ENCODE measurements at places on chromosomes 12 and 14.

- no peak for DNase-seq
Observed at GRCh38 chr14:80005561-80005960, 205.7 kb downstream of the DIO2 start.

DNA sequence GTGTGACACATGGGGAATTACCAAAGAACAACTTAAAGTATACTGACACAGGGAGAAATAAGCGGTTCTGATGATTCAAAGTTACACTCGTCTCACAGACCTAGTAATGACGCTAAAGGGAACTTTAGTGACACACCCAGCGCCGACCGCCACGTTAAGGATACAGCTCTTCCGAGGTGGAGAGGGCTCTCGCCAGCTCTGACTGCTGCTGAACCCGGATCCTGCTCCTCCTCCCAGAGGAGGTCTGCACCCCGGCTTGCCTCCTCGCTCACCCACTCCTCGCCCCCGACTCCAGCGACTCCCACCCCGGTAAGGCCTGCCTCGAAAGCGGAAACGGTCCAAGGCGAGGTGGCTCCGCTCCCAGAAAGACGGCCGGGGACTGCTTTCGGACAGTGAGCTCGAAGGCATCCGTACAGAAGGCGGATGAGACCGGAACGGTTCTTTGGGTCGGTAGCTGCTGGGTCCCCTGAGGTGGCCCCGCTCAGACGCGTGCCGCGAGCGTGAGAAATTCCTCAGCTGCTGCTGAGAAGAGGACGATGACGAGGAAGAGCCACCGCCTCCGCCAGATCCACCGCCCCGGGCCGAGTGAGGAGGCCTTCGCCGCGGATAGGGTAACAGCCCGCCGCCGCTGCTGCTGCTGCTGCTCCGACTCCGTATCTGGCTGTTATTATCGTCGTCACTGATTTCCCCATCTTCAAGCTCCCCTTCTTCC is 643 bp downstream of the ZFC3H1 start:
- DNase-seq, result peak; percentile 85

DNA sequence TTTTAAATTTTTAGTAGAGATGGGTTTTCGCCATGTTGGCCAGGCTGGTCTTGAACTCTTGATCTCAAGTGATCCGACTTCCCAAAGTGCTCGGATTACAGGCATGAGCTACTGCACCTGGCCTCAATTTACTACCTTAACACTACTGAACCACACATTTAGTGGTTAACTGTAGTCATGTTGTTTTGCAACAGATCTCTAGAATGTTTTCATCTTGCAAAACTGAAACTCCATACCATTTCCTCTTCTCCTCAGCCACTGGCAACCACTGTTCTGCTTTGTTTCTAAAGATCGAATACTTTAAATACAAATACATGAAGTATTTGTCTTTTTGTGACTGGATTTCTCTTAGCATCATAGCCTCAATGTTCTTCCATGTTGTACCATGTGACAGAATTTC is 15.4 kb upstream of the SMCO2 start:
- no peak for DNase-seq

GRCh38 chr14:52043690-52044089 is 25.2 kb downstream of the NID2 start:
- DNase-seq, result peak; percentile 71

DNA sequence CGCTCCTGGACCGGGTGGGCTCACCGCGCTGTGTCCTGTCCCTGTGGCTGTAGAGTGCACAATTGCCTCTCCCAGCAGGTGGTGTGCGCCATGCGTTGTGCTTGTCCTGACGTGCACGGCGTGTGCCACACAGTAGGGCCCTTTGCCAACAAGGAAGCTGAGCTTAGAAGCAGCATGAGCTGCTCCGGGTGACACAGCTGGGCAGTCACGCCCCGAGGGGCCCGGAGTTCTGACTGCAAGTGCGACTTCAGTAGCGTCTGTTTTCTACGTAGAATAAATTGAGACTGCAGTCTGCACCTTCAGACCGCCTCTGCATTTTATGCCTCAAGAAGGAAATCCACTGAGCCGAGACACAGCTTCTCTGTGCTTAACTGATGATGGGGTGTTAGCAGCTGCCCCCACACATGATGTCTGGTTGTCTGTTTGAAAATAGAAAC is 81.6 kb downstream of the ADGRD1 start:
- no peak for DNase-seq

- DNase-seq, result no peak
Observed at GRCh38 chr14:93059917-93060545, 55.7 kb downstream of the ITPK1 start.

- no peak for DNase-seq
Observed at GRCh38 chr12:25005376-25005775, 56.5 kb upstream of the BCAT1 start.

DNA sequence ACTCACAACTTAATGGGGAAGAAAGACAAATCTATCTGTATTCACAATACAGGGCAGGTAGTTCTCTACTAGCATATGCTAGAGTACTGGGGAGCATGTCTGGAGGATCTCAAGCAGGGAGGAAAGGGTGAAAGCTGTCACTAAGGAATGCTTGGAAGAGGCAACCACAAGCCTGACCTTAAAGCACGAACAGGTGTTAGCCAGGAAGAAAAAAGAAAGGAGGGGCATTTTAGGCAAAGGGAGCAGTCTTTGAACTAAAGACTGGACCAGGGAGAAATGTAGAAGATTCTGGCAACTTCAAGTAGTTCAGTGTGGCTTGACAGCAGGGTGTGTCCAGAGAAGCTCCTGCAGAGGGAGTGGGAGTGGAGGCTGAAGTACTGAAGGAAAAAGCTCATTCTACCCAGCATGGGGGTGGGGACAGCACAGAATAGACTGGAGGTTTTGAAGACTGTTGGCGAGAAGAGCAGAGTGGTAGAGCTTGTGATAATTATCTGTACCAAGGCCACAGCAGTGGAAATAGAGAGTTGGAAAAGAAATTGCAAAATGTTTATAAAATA is 50.9 kb downstream of the AP5M1 start:
- DNase-seq, result no peak

- no peak for DNase-seq
Observed at GRCh38 chr12:10341892-10342509, 34.3 kb downstream of the KLRD1 start.

GRCh38 chr12:131511803-131512561 is 198.9 kb upstream of the SFSWAP start:
- no peak for DNase-seq

DNA sequence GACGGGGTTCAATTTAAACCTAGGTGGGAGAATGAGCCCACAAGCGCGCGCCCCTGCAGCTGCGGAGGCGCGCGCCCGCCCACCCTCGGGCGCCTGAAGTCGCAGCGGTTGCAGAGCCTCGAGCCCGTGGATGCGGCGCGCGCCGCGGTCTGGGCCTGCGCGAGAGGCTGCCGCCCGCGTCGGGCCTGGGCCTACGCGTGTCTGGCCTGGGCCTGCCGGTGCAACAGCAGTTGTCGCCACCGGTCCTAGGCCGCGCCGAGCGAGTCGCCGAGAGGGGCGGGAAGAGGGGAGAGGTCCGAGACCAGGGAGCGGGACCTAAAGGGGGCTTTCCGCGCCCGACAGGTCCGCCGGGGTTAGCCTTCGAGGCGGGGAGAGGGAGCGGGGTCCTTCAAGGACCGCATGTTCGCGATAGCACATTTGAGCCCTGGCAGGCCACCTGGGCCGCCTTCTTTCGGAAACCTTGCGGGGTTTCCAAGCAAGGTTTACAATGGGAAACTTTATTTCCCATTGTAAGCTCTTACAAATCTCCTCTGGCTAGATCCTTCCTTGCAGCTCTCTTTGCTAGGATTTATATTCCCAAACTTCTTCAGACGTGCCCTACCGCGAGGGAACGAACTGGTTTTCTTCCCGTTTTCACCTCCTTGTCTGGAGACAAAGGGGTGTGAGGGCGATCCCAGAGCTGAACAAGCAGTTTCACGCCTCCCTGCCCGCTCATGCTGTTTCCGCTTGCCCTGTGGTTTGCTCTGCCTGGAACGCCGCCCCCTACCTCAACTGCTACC is 6.8 kb downstream of the SIX6 start:
- peak; percentile 74 for DNase-seq

DNA sequence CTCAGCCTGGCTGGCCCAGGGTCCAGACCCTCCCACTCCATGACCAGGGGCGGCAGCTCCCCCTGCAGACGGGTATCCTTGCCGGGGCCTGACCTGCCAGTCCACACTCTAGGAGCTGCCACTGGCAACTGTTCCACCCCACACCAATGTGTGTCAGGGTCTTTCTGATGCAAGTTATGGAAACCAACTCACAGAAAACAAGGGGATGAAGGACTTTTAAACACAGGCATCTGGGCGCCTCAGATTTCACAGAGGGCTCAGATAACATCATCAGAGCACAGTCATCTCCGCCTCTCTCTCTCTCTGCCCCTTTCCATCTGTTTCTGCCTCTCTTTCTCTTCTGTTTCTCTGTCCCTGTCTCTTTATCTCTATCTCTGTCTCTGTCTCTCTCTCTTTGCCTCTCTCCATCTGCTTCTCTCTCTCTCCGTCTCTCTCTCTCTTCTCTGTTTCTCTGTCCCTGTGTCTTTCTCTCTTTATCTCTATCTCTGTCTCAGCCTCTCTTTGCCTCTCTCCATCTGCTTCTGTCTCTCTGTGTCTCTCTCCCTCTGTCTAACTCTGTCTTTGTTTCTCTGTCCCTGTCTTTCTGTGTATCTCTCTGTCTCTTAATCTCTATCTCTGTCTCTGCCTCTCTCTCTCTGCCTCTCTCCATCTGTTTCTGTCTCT is 67.4 kb upstream of the FBRSL1 start:
- no peak for DNase-seq

GRCh38 chr14:25009891-25010290 is 40.1 kb downstream of the STXBP6 start:
- DNase-seq, result peak; percentile 46

GRCh38 chr12:92062539-92063493 is 82.8 kb downstream of the BTG1 start:
- no peak for DNase-seq

- DNase-seq, result no peak
Observed at GRCh38 chr14:95885278-95885677, 8.6 kb downstream of the TUNAR start.

DNA sequence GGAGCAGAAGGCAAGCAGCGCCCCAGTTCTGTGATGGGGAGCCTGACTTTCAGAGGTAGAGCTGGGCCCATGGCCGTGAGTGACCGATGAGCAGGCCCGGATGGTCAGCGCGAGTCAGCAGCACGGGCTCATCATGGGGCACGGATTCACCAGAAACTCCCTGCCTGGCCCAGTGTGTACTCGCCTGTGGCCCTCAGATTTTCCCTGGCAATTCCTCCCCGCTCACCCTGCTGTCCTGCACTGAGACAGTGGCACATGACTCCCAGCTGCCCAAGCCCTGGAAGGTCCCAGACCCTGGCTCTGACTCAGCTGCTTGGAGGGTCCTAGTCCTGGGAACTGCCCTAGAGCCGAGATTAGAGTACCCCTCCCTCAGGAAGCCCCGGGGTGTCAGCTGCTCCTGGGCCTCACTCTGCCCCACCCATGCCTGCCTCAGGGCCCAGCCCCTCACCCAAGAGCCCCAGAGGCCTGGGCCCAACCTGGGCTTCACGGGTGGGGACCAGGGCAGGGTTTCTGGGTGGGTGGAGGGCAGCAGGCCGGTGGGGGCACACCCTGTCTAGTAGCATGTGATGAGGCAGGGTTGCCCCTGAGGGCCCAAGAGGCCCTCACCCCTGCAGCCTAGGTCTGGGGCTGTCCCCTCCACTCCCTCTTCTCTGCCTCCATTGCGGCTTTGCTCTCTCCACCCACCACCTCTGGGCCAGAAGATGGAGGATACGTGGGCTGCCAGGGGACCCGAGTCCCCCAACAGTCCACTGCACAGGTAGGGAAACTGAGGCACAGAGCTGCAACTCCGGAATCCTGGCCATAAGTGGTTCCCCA is 8.4 kb downstream of the TRMT61A start:
- no peak for DNase-seq

DNA sequence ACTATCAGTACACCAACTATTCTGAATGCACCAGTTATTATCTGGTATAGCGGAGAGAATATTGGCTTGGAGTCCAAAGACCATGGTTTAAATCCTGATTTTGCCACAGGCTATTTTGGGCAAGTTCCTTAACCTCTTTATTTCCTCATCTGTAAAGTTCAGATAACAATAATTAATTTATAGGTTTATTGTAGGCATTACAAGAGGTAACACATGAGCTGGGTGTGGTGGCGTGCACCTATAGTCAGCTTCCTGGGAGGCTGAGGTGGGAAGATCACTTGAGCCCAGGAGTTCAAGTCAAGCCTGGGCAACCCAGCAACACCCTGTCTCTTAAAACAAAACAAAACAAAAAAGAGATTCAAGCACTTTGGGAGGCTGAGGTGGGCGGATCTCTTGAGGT is 23.1 kb downstream of the PHLDA1 start:
- no peak for DNase-seq

GRCh38 chr14:28765169-28765830 is 1.3 kb upstream of the FOXG1 start:
- DNase-seq, result no peak

DNA sequence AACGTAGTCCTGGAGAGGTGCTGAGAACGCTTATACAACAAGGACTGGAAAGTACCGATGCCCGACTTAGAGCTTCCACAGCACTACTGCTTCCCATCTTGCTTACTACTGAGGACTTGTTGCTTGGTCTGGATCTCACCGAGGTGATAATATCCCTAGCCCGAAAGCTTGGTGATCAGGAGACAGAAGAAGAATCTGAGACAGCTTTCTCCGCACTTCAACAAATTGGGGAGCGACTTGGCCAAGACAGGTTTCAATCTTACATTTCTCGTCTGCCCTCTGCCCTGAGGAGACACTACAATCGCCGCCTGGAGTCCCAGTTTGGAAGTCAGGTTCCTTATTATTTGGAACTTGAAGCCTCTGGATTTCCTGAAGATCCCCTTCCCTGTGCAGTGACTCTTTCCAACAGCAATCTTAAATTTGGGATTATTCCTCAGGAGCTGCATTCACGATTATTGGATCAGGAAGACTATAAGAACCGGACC is 1.1 kb downstream of the TOGARAM1 start:
- no peak for DNase-seq

DNA sequence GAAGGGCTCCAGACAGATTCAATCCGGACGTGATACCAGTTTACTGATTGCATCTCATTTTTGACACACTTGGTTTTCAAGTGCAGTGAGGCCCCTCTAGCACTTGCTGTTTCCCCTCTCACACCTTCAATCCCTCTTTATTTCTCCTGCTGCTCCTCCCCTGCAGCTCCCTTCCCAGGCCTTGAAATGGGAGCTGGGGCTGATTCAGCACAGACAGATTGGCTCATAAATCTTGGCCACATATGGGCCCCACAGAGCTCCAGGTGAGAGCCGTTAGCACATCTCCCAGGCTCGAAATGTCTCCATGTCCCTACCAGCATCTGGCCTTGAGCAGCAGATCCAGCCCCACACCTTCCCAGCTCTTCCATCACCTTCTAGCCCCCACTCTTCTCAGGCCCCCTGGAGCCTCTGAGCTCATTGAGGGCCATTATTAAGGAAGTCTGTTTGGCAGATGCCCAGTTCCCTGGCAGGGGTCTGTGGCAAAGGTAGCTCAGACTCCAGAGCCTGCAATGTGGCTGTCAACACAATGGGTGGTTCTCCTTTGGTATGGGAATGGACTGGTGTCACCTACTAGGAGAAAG is 220.3 kb upstream of the FKBP4 start:
- DNase-seq, result no peak

DNA sequence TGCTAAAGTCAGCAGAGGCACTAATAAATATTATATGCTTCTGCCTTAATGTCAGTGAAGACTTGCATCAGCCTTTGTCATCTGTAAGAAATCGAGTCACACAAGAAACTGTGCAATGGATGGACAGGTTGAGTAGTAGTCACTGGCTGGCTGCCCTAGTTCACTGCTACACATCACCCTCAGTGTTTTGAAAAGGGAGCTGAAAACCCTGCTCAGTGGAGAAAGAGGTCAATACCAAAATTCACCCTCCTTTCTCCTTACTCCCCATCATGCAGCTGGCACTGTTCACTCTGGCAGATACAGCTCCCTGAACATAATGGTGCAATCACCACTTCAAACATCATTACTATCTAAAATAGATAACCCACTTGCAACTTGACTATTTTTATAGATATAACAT is 6.6 kb downstream of the ANKS1B start:
- no peak for DNase-seq

Data from ecto neural progenitor cell (in vitro differentiated cells).